ENCODE measurements at places on chromosomes 3 and 15.

DNA sequence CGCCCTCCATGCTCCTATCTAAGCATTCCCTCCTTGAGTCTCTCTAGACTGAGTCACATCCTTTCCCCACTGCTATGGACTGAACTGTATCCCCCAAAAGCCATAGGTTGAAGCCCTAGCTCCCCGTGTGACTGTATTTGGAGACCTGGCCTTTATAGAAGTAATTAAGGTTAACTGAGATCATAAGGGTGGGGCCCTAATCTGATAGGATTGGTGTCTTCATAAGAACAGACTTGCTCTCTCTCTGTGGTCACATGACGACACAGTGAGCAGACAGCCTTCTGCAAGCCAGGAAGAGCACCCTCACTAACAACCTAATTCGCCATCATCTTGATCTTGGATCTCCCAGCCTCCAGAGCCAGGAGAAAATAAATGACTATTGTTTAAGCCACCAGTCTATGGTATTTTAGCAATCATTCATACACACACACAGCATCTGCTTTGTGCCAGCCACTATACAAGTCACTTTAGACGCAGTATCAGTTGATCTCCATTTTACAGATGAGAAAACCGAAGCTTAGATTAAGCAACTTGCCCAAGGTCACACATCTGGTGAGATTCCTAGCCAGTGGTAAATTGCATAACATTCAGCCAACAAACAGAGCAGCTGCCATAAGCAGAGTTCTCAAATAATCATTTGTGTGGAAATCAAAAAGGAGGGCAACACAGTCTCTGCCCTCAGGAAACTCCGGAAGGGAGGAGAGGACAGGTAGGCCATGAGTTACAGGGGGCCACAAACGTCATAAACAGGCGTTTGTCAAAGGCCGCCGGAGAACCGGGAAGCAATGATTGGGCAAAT lies 66.3 kb upstream of the HES1 start:
- peak; percentile 60 for DNase-seq

DNA sequence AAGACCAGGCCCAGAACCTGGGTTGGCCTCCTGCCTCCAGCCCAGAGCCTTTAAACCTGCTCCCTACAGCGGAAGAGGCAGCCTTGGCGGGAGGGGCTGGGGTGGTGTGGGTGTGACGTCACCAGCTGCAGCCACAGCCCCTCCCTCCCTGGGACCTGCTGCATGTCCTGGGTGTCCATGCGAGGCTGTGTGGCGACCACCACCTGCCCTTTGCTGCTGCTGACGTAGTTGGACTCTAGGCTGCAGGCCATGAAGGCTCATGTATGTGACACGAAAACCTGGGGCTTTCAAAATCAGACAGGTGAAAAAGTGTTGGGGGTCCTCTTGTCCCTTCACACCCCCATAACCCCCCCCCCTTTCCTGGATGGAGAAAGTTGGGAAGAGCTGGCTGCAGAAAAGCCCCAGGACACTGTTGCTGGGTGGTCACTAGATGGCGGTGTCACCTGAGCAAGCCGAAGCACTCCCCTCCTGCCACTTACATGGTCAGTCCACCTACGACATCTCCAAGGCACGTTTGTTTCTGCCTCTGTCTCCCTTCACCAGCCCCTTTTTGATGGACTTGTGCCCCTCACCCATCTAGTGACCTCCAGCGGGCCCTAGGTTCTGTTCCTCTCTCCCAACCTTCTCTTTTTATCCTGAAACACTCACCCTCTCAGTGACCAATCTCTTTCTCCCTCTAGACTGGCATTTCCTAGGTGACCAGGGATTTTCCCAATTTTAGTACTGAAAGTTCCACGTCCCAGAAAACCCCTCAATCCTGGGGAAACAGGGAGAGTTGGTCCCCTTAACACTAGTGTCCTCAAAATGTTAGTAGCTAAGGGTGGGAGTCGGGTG lies 35.2 kb downstream of the SLC6A20 start:
- DNase-seq = peak; percentile 52

GRCh38 chr3:101381809-101382208 lies 61.4 kb upstream of the IMPG2 start:
- DNase-seq = peak; percentile 40

DNA sequence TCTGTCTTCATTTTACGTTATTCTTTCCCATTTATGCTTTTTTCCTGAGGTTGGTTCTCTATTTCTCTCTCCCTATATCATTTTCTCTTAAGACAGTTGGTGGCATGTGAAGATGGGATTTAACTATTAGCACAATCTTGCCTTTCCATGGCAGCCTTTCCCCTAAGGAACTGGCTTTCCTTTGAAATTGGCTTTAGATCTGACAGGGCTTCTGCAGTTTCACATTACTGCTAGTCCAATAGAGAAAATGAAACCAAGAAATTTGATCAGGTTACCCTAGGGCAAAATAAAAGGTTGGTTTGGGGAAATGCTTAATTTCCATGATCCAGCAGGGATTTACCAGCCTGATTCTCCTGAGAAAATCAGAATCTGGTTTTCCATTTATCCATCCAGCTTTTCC lies 22.7 kb upstream of the CHL1 start:
- DNase-seq = peak; percentile 5

GRCh38 chr15:98730860-98731711 lies 82.7 kb downstream of the IGF1R start:
- DNase-seq = no peak

- no peak for DNase-seq
These were observed 40.4 kb downstream of the ABTB1 start for GRCh38 chr3:127712881-127713771.

GRCh38 chr3:109707617-109708016 lies 370.3 kb upstream of the DPPA4 start:
- DNase-seq = no peak

DNA sequence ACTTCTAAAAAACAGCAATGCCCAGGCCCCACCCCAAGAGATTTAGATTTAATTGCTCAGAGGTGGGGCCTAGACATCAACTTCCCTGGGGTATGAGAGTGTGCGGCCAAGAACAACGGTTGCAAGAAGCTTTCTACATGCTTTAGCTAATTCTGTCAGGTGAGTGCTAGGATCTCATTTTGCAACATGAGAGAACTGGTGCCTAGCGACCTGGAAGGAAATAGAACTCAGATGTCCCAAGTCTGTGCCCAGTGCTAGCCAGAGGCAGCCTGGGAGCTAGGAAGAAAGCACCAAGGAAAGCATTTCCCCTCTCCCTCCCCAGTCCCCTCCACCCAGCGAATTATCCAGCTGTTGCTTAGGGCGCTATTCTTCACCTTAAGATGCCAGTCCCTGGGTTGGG lies 22.9 kb upstream of the HRH1 start:
- no peak for DNase-seq

- DNase-seq = peak; percentile 53
These were observed 366.8 kb upstream of the ZNF385D start for GRCh38 chr3:22117751-22118346.

Data from bronchial epithelial cell (primary cell).